ENCODE measurements at places on chromosomes 12 and 14. TPM values are rescaled to one million over a fixed set of nuclear protein-coding genes. Genes with fewer than 3 reads are reported as not detected.

Gene SOCS2
- 46.9 TPM for total RNA-seq

Gene RASSF9
- total RNA-seq = 0.25 TPM

Gene GZMH
- total RNA-seq = not detected

Gene SMOC1
- total RNA-seq = 9.7 TPM
